Spinal cord (tissue), 10 donors: ENCODE measurements at places on chromosomes 4 and X. TPM values are rescaled to one million over a fixed set of nuclear protein-coding genes. Genes with fewer than 3 reads are reported as not detected.

DNA sequence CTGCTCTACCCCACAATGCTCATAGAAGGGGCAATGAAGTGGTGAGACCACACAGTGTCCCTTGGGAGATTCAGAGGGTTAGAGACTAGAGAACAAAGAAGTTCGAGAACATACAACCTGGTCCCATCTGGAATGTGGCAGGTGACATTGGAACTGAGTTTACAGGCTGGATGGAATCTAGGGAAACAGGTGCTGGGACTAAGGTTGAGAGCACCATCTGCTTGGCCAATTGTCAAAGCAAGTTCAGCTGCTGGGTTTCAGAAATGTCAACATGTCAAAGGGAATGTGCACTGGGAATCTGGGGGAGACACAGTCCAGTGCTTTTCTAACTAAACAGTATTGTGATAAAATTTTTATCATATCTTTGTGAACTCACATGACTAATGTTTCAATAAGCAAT lies 15.9 kb upstream of the FAM13A start:
- no peak for DNase-seq

Gene MAGEA12
- not detected for polyA plus RNA-seq

DNA sequence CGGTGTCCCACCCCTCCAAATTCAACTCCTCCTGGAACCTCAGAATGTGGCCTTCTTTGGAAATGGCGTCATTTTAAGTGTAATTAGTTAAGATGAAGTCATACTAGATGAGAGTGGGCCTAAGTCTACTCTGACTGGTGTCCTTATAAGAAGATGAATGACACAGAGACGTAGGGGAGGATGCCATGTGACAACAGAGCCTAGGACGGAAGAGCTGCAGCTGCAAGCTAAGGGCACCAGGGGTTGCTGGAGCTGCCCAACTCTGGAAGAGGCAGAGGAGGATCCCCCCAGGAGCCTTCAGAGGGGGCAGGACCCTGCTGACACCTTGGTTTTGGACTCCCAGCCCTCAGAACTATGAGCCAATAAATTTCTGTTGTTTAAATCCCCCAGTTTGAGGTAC lies 115.1 kb downstream of the STK32B start:
- no peak for DNase-seq

DNA sequence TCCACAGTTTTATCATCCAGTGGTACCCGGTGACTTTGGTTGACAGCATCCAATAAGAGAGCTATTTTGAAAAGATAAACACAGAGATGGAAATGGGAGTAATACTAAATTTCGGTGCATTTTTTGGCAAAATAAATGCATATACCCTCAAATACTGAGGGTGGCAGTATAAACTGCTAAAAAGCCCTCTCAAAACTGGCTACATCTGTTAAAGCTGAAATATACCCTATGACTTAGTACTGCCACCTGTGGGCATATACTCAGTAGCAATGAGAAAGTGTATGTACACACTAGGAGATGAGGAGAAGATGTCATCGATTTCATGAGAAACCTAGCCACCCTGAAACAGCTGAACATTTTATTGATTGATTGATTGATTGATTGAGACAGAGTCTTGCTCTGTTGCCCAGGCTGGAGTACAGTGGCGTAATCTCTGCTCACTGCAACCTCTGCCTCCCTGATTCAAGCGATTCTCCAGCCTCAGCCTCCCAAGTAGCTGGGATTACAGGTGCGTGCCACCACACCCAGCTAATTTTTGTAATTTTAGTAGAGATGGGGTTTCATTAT lies 12.2 kb upstream of the TMEM128 start:
- no peak for DNase-seq

DNA sequence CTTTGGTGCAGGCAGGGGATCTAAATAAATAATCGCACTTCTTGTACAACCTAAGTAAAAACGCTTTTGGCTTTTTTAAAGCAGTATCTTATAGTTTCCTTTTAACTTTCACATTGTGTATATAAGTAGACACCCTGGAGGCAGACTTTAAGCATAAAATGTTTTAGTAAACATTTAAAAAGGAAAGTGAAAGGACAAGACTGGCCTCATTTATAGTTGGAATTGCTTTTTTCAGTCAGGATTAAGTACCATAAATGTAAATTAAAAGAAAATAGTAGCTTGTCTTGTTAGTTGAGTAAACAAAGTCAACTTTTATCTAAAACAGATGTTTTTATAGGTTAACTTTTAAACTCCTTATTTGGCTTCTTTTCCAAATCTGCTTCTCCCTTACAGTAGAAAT lies 39.7 kb downstream of the PTPN13 start:
- DNase-seq, result no peak

- DNase-seq, result no peak
These were observed 9.9 kb upstream of the CCNQ start for GRCh38 chrX:153608806-153609205.

Gene CA5B
- polyA plus RNA-seq, result 12.5 TPM
